Renal cortical epithelial cell (primary cell): ENCODE measurements at places on chromosomes 1 and 21. TPM values are rescaled to one million over a fixed set of nuclear protein-coding genes. Genes with fewer than 3 reads are reported as not detected.

- no peak for DNase-seq
Measured at GRCh38 chr21:37230632-37231248, 36.4 kb downstream of the VPS26C start.

GRCh38 chr1:59046730-59047157 lies 250.2 kb upstream of the FGGY start:
- no peak for DNase-seq

- DNase-seq = no peak
Measured at GRCh38 chr1:218783131-218783530, 390.5 kb upstream of the LYPLAL1 start.

GRCh38 chr1:20184481-20184900 lies 1.4 kb upstream of the UBXN10 start:
- DNase-seq = peak; percentile 47

DNA sequence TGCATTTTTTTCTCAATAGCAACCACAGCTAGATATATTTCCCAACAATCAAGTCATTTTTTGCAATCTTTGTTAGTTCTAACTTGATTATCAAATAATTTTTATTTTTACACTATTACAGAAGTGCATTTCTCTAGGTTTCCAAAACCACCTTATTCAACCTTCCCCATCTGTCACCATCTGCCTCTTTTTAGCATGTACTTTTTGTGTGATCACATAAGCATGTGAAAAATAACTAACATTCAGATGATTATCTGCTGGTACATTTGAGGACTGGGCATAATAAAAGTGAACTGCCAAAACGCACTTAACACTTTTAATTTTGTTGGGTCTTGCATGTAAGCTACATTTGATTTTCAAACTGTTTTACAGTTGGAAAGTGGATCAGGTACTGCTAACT lies 291.5 kb downstream of the AKT3 start:
- no peak for DNase-seq

- peak; percentile 64 for DNase-seq
Measured at GRCh38 chr1:211947396-211948295, 87.7 kb downstream of the INTS7 start.

GRCh38 chr1:49181033-49181432 lies 404.3 kb upstream of the BEND5 start:
- DNase-seq = no peak

EDEM3 gene
- total RNA-seq = 43.2 and 76.7 TPM in 2 replicates

TACSTD2 gene
- 122 and 129 TPM in 2 replicates for total RNA-seq

GPA33 gene
- total RNA-seq = 0.10 and 0.17 TPM in 2 replicates

GRHL3 gene
- 2.5 and 11.1 TPM in 2 replicates for total RNA-seq

CD1D gene
- total RNA-seq = 0.75 and 1.4 TPM in 2 replicates

FAM167B gene
- total RNA-seq = 0.20 TPM in 1 of 2 replicates, not detected in the other

LDLRAD1 gene
- total RNA-seq = not detected in 2 replicates
